ENCODE measurements at places on chromosomes 2 and 18. TPM values are rescaled to one million over a fixed set of nuclear protein-coding genes. Genes with fewer than 3 reads are reported as not detected.

REG1A gene
- total RNA-seq: 7.2 TPM

GRCh38 chr2:174145827-174146226, 102.5 kb downstream of the OLA1 start:
- H3K27me3 ChIP-seq: no peaks in the 10 kb centered on the region
- H3K27ac ChIP-seq: no peak overlapping the region
- H3K4me3 ChIP-seq: no peak overlapping the region
- H3K36me3 ChIP-seq: peaks cover 10% of the 10 kb centered on the region
- no peak for DNase-seq
- H3K4me1 ChIP-seq: no peaks in the 10 kb centered on the region

- no peak overlapping the region for H3K27ac ChIP-seq
- no peaks in the 10 kb centered on the region for H3K4me1 ChIP-seq
- H3K4me3 ChIP-seq: no peak overlapping the region
- H3K36me3 ChIP-seq: peaks cover 29% of the 10 kb centered on the region
- no peak for DNase-seq
- no peaks in the 10 kb centered on the region for H3K27me3 ChIP-seq
Observed at GRCh38 chr2:24022975-24023575, 13.2 kb downstream of the MFSD2B start.

DNA sequence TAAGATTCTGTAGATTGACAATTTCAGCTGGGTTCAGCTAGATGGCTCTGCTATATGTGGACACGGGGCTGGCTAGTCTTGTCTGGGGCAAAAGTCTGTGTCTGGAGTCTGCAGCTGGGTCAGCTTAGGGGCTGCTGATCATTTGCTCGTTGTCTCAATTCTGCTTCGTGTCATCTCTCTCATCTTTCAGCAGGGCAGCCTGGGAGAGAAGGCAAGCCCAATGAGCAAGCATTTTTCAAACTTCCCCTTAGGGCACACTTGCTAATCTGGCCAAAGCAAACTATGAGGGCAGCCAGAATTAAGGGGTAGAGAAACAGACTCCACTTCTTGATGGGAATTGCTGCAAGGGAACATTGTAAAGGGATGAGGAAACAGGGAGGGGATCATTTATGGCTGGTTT, 462.6 kb downstream of the SLC4A3 start:
- H3K27me3 ChIP-seq: no peaks in the 10 kb centered on the region
- no peaks in the 10 kb centered on the region for H3K4me1 ChIP-seq
- DNase-seq: no peak
- no peak overlapping the region for H3K27ac ChIP-seq

- no peaks in the 10 kb centered on the region for H3K36me3 ChIP-seq
- H3K4me3 ChIP-seq: no peak overlapping the region
- H3K27ac ChIP-seq: no peak overlapping the region
Observed at GRCh38 chr2:101388232-101388631, 929 bp upstream of the CREG2 start.

DNA sequence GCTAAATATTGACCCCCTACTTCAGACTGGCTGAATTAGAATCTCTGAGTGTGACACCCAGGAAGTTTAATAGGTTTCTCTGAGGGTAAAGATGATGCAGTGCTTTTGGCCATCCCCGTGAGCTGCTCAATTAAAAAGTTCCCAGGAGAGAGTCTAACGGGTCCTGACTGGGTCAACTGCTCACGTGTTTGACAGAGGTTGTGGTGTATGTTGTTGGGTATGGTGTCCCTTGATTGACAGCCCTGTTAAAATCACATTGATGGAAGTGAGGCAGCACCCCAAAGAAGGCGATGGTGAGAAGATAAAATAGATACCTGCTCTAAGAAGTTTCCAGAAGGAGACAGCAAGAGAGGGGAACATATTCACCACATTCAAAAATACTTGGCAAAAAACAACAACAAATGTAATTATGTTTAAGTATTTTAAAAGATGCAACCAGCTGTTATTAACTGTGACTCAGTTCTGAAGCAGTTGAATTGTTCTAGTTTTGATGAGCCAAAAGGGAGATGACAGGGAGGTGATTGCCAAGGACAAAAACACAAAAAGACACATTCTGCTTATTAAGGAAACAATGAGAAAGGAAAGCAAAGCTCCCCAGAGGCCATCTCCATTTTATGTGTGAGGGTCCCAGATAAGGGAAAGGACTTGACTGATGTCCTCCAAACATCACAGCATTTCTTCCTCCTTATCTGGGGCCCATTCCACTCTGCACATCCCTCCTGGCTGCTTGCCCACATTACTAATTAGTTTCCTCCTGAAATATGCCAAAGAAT, 11.5 kb upstream of the GMCL1 start:
- peaks cover 22% of the 10 kb centered on the region for H3K4me1 ChIP-seq
- DNase-seq: no peak
- H3K27ac ChIP-seq: peak overlapping the region; percentile 24
- no peaks in the 10 kb centered on the region for H3K27me3 ChIP-seq

KIAA2012 gene
- total RNA-seq: not detected

DNA sequence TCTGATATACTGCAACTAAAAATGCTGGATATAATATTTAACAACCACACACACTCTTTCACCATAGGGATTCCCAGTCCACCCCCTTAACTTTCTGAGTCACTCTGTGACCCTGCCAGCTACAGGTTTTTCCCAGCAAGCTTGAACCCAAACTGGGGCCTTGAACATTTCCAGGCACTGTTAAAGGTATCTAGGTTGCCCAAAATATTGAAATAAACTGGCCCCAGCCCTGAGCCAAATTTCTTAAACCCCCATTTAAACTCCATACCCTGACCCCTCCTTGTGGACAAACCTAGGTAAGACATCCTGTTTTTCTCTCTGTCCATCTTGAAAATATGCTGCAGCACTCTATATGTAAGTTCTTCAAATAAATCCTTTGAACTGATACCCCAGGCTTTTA, 19.7 kb upstream of the DCTN1 start:
- no peak overlapping the region for H3K27ac ChIP-seq
- no peaks in the 10 kb centered on the region for H3K27me3 ChIP-seq
- no peaks in the 10 kb centered on the region for H3K4me1 ChIP-seq
- DNase-seq: no peak
- H3K36me3 ChIP-seq: no peaks in the 10 kb centered on the region

- no peaks in the 10 kb centered on the region for H3K4me1 ChIP-seq
- H3K27me3 ChIP-seq: no peaks in the 10 kb centered on the region
- H3K4me3 ChIP-seq: no peak overlapping the region
- peaks cover 75% of the 10 kb centered on the region for H3K36me3 ChIP-seq
- no peak for DNase-seq
Observed at GRCh38 chr18:35983818-35984217, 11.3 kb downstream of the RMP24 start.

POTEI gene
- not detected for total RNA-seq

HOXD12 gene
- total RNA-seq: not detected

DNA sequence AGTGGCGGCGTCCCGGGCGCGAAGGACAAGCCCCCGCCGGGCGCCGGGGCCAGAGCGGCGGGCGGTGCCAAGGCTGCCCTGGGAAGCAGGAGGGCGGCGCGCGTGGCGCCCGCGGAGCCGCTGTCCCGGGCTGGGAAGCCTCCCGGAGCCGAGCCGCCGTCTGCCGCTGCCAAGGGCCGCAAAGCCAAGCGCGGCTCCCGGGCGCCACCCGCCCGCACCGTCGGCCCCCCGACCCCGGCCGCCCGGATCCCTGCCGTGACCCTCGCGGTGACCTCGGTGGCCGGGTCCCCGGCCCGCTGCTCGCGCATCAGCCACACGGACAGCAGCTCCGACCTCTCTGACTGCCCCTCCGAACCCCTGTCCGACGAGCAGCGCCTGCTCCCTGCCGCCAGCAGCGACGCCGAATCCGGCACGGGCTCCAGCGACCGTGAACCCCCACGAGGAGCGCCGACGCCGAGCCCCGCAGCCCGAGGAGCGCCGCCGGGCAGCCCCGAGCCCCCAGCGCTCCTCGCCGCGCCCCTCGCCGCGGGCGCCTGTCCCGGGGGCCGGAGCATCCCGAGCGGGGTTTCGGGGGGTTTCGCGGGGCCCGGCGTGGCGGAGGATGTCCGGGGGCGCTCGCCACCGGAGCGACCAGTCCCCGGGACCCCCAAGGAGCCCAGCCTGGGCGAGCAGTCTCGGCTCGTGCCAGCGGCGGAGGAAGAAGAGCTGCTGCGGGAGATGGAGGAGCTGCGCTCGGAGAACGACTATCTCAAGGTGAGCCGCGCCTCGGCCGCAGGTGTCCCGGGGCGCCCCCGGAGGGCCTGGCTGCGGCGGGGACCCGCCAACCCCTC, 820 bp downstream of the MTCL1 start:
- H3K4me1 ChIP-seq: peaks cover 38% of the 10 kb centered on the region
- H3K4me3 ChIP-seq: peak overlapping the region; percentile 73
- DNase-seq: peak; percentile 85
- no peaks in the 10 kb centered on the region for H3K36me3 ChIP-seq

DNA sequence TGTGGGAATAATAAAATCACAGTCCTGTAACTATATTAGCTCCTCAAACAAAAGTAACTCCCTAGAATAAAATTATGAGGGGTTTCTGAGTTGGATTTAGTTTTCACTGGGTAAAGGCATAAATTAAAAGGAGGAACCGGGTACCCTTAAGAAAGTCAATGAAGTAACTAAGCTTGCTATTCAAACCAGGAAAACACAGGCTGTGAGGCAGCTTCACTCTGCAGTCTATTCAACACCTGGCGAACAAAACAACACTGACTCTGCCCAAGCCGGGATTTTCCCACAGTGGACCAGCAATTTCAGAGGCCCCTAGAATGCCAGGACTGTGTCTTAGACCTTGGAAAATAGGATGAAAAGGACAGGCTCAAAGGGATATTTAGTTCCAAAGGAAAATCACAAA, 24.6 kb upstream of the CREB1 start:
- H3K27ac ChIP-seq: no peak overlapping the region
- no peak overlapping the region for H3K4me3 ChIP-seq
- no peak for DNase-seq
- H3K27me3 ChIP-seq: no peaks in the 10 kb centered on the region
- H3K36me3 ChIP-seq: no peaks in the 10 kb centered on the region

DNA sequence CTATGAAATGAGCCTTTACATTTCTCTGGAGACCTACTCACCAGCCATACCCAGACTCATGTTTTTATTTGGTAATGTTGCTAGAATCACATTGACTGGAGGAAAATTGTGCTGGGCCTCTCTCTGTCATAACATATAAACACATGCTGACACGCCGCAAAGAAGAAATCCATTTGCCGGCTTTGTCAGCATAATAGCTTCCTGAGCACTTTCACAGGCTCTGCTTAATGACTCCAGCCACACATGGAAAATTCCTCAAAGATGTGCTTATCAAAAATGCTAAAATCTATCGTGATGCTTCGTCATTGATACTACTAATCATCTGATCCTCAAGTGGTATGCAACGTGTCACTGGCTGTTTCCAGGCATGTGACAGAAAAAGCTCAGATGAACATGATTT, 63.1 kb downstream of the RND3 start:
- H3K4me1 ChIP-seq: no peaks in the 10 kb centered on the region

C2orf74 gene
- 19.4 TPM for total RNA-seq

DNA sequence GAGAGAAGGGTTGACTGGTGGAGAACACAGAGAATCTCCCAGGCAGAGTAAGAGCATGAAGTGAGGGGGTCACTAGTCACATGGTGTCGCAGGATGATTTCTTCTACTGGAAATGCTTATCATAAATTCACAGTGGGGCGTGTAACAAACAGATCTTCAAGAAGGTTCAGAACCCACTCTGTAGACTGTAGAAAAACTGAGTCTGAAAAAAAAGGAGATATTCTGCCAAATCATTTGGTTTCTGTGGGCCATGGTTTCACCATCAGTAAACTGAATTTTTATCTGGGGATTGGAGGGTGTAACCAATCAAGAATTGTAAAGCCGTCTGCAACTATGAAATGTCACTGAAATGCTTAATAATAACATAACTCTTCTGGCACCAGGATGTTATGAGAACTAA, 15.0 kb downstream of the TPGS2 start:
- peaks cover 6% of the 10 kb centered on the region for H3K4me1 ChIP-seq
- H3K4me3 ChIP-seq: no peak overlapping the region
- H3K27me3 ChIP-seq: no peaks in the 10 kb centered on the region
- H3K27ac ChIP-seq: no peak overlapping the region
- no peak for DNase-seq

DNA sequence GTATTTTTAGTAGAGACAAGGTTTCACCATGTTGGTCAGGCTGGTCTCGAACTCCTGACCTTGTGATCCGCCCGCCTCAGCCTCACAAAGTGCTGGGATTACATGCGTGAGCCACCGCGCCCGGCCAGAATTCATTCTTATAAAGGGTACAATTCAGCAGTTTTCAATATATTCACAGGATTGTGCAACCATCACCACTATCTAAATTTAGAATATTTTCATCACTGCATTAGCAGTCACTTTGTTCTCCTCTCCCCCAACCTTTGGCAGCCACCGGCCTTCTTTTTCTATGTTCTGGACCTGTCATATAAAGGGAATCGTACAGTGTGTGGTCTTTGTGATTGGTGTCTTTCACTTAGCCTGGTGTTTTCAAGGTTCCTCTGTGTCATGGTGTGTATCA, 40.7 kb downstream of the TCF7L1 start:
- DNase-seq: no peak
- H3K4me3 ChIP-seq: no peak overlapping the region

- no peaks in the 10 kb centered on the region for H3K4me1 ChIP-seq
- H3K27ac ChIP-seq: no peak overlapping the region
- no peak overlapping the region for H3K4me3 ChIP-seq
- no peak for DNase-seq
Observed at GRCh38 chr2:160606341-160606740, 112.7 kb upstream of the RBMS1 start.

DNA sequence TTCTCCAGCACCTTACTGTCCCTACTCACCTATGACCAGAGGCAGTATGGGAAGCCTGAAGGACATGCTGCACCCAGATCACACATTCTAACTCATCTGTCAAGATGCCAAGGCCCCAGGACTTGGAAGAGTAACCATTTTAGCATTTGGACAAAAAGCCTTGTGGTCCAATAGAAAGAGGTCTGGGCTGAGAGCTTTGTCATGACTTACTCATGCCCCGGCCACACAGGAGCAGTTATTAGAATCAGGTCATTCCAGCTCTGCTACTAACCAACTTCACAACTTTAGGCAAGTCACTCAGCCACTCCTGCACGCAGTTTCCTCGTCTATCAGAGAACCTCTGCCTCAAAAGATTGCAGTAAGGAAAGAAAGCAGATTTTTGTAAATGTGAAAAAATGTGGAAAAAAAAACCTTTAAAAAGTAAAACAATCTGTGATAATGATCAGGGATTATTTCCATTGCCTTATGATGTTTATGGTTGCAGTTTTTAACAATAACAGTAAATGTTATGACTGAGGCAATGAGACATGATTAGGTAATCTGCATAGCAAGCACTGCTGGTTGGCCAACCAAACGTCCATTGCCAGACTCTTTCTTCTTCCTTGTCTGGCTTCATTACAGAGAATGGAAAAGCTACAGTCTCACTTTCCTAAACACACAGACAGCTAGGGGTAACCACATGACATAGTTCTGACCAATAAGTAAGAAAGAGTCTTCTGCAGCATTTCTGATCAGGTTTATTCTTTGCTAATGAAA, 255.4 kb upstream of the CHAC2 start:
- no peak overlapping the region for H3K27ac ChIP-seq
- H3K36me3 ChIP-seq: no peaks in the 10 kb centered on the region
- no peak for DNase-seq
- H3K27me3 ChIP-seq: no peaks in the 10 kb centered on the region
- no peak overlapping the region for H3K4me3 ChIP-seq
- H3K4me1 ChIP-seq: peaks cover 6% of the 10 kb centered on the region

GRCh38 chr2:95760806-95761525, 169.2 kb downstream of the TRIM43 start:
- H3K4me1 ChIP-seq: no peaks in the 10 kb centered on the region
- no peak for DNase-seq
- H3K4me3 ChIP-seq: no peak overlapping the region
- no peaks in the 10 kb centered on the region for H3K36me3 ChIP-seq
